ENCODE measurements at places on chromosomes 2 and 18.

- DNase-seq = no peak
These were observed 3.1 kb downstream of the NFE2L2 start for GRCh38 chr2:177261116-177262060.

- DNase-seq = no peak
These were observed 32.3 kb upstream of the OLA1 start for GRCh38 chr2:174280596-174280995.

DNA sequence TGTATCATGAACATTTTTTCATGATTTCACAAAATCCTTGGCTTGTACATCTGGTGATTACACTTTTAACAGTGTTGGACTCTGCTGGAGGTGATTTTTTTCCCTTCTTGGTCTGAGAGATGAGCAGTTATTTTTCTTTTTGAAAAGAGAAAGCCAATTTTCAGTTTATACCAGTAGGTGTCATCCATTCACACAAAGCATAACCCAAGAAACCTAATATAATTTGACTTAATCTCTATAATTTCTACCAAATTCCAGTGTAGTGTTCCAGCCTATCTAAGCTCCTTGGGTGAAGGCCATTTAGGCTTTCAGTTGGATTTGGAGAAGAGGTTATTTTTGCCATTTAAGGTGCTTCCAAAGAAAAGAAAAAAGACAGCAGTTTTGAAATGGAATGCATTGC is 7.7 kb upstream of the ICOS start:
- peak; percentile 18 for DNase-seq

DNA sequence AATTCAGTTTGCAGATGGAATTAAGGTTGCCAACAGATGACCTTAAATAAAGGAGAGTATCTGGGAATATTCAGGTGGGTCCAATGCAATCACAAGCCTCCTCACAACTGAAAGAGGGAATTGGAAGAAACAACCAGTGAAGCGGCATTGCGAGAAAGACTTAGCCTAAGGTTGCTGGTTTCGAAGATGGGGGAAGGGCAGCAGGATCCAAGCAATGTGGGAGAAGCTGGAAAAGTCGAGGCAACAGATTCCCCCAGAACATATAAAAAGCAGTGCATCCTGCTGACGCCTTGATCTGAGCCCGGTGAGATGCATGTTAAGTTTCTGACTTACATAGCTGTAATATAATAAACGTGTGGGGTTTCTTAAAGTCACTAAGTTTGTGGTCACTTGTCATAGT is 162.5 kb downstream of the NDUFA10 start:
- DNase-seq = no peak

DNA sequence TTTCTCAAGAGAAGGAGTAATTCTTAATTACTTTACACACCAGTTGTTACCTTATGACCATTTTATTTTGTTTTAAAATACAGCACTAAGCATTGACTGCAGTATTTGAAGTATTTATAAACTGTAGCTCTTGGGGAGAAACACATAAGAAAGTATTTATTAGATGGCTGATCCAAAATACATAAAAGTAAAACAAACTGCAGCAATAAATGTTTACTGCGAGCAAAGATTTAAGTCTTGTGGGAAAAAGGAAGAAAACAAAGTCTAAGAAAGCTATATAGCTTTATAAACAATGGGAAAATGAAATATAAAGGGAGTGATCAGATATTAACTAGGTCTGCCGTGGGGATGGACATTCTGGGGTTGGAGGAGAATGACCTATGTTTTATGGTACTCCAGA is 347.2 kb upstream of the ZC3H15 start:
- no peak for DNase-seq

GRCh38 chr18:54647176-54647575 is 56.1 kb downstream of the DYNAP start:
- peak; percentile 69 for DNase-seq

GRCh38 chr2:189628817-189629530 is 32.3 kb upstream of the ASNSD1 start:
- DNase-seq = peak; percentile 64

- DNase-seq = peak; percentile 88
These were observed at the start of gene ANKMY1 for GRCh38 chr2:240557808-240558207. ANKMY1 (minus strand) TSS chr2:240557988; CDS start chr2:240557335, 653 bp downstream.

GRCh38 chr2:112782234-112782799 is 2.0 kb downstream of the IL1A start:
- no peak for DNase-seq

GRCh38 chr2:103789381-103790095 is 1027.7 kb downstream of the TMEM182 start:
- peak; percentile 49 for DNase-seq

DNA sequence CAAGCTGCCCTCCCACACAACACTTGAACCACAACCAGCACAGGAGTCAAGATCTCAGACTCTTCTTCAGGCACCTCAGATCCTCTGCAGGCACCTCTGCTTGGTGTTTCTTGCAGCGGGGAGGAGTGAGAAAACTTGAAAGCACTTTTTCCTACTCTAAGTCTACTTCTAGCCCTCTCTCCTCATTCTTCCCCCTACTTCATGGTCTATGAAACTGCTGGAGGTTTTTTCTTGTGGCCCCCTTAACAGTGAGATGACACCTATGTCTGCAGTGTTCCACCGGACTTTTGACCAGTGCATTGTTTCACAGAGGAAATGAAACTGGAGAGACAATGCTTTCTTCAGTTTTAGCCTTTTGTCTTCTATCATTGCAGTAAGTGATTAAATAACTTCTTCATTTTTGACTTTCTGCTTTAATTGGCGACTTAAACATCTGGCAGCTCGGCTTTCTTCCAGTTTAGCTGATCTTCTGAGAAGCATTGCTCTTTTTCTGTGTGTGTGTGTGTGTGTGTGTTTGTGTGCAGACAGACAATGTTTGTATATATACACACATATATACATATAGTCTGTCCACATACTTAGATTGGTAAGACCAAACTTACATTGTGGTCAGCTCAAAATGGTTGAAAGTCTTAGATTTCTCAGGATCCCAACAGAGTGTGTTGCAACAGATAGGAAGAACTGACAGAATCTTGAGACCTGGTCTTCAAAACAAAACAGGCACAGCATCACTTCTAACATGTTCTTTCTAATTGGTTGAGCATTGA is 1474.0 kb upstream of the TMEFF2 start:
- no peak for DNase-seq

DNA sequence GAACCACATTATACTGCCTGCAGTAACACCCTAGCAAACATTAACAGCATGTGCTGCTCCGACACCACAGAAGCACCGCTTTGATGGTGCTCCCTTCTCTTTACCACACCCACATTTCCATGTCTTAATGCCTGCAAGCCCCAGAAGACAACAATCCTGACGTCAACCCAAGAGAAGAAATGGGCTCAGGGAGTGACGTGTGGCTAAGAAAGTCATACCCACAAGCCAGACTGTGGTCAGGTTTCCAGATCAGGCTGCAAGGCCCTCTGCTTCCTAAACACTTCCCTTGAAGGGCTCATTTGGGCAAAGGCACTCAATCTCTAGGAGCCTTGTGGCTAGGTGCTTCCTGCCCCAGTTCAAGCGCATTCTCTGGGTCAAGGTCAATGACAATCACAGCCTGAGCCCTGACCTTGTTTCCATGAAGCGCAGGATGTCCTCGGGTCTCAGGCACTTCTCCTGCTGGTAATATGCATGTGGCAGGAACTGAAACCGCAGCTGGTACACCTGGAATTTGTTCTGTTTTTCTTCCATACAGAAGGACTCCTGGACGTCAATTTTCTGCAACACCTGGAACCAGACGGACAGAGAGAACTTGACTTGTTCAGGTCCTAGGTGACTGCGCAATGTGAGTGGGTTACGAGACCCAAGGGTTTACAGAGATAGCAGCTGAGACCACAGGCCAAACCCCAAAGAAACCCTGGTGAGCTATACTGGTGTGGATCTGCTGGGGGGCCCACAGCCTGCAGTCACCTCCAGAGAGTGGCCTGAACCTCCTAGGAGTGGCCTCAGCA is 67.2 kb downstream of the POLR1A start:
- DNase-seq = no peak

- DNase-seq = peak; percentile 71
These were observed 103.5 kb upstream of the MAP3K20 start for GRCh38 chr2:172972005-172972619.

- no peak for DNase-seq
These were observed 169.2 kb upstream of the HS6ST1 start for GRCh38 chr2:128487650-128488387.

- DNase-seq = peak; percentile 84
These were observed 408.1 kb downstream of the THSD7B start for GRCh38 chr2:137173463-137173862.

DNA sequence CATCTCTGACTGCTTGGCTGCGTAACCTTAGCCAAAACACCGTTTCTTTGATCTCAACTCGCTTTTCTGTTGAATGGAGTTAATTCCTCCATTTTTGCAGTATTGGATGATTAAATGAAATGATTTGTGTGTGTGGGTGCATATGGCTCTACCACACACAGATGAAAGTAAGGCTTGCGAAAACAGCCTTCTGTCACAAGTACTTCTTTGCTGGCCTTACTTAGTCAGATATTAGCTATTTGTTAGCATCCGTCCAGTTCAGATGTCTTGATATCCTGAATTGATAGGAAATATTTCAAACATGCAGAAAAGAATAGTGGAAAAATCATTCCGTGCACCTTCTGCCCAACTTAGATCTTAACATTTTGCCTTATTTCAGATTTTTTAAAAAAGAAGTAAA is 21.8 kb downstream of the NCOA1 start:
- no peak for DNase-seq

GRCh38 chr18:33161131-33161530 is 279.4 kb downstream of the CCDC178 start:
- DNase-seq = no peak

DNA sequence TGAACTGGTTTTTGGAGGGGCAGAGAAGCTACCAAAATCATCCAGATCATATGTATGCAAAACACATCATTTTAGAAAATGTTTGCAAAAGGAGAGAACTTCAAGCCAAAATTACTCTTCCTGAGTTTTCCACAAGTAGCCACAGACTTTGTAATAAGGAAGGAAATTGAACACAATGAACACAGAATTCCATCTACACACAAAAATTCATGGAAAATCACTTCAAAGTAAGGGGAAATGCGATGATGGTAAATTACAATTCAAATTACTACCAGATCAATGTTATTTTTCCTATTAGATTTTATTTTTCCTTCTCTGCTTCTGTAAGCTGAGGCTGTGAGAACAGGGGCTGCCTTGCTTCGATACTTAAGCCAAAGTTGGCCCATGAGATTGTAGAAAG is 172.1 kb upstream of the ARL4C start:
- no peak for DNase-seq

DNA sequence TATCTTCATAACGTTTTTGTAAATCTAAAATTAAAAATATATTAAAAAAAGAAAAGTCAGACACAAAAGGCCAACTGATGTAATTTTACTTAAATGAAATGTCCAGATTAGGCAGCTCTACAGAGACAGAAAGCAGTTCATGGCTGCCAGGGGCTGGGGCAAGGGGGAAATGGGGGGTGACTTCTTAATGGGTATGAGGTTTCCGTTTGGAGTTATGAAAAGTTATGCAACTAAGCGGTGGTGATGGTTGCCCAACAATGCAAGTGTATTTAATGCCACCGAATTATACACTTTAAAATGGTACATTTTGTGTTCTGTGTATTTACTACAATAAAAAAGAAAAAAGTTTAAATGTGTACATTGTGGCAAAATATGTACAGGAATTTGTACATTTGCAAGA is 70.2 kb upstream of the TEX51 start:
- DNase-seq = no peak

DNA sequence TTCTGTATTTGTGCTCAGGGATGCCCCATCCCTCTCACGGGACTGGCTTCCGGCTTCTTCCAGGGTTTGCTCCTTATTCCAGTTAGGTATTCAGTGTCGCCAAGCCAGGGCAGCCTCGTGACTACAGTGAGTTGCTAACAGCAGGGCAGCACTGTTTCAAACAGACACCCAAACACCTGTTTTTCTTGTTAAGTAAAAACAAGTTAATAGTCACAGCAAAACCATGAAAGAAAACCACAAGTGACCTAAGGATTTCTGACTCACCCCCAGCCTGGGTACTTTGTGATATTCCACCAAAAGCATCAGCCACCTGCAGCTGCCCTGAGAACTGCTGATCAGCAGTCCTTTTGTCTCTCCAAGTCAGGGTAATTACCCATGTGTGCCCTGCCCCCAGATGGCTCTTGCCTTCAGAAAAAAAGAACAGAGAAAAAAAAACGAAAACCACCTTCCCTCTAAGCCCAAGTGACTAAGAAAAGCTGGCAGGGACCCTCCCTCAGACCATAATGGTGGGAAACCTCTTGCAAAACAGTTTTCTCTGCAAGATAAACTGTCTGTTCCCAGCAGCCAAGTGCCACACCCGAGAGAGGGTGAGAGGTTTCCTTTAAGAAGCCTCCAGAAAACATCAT is 178.2 kb downstream of the ANAPC1 start:
- DNase-seq = peak; percentile 81

DNA sequence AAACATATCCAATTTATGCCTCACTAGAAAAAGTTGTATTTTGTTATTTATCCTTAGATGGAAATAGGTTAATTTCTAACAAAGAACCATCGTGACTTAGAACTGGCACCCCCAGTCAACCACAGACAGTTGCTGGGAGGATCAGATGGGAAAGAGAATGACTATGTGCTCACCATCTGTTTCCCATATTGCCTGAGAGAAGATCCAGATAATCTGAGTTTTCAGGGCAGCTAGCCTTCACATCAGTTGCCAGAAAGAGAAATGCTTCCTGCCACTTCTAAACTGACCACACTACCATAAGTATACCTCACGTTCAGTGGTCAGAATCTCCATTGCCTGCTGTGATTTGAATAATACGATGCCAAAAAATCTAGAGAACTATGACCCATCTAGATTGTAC is 28.4 kb upstream of the NEB start:
- DNase-seq = no peak

DNA sequence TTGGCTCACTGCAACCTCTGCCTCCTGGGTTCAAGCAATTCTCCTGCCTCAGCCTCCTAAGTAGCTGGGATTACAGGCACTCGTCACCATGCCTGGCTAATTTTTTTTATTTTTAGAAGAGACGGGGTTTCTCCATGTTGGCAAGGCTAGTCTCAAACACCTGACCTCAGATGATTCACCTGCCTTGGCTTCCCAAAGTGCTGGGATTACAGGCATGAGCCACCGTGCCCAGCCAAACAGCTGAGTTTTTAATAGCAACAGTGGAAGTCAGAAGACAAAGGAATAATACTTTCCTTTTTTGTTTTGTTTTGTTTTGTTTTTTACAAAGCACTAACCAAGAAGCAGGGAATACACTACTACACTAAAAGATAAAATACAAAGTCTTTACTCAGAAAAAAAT is 16.9 kb downstream of the GPR75 start:
- DNase-seq = peak; percentile 42

- peak; percentile 21 for DNase-seq
These were observed 10.9 kb downstream of the TRIP12 start for GRCh38 chr2:229910832-229911412.

DNA sequence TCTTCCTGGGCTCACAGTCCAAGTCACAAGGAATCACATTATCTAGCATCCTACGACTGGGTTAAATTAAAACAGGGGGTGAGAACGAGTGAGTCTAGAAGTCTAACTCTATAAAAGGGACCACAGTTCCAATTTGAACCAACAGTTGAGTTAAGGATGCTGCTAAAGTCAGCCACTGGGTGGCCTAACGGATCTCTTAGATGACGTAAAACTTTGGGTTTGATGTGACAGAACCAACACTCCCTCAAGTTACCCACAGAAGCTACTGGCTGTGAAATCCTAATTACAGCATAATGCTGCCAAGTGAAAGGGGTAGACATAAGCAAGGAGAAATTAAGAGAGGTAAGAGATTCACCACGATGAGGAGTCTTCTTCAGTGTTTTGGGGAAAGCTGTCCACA is 32.7 kb upstream of the RUFY4 start:
- DNase-seq = no peak
